Activated naive CD4-positive, alpha-beta T cell (primary cell): ENCODE measurements at places on chromosomes 2 and 18.

DNA sequence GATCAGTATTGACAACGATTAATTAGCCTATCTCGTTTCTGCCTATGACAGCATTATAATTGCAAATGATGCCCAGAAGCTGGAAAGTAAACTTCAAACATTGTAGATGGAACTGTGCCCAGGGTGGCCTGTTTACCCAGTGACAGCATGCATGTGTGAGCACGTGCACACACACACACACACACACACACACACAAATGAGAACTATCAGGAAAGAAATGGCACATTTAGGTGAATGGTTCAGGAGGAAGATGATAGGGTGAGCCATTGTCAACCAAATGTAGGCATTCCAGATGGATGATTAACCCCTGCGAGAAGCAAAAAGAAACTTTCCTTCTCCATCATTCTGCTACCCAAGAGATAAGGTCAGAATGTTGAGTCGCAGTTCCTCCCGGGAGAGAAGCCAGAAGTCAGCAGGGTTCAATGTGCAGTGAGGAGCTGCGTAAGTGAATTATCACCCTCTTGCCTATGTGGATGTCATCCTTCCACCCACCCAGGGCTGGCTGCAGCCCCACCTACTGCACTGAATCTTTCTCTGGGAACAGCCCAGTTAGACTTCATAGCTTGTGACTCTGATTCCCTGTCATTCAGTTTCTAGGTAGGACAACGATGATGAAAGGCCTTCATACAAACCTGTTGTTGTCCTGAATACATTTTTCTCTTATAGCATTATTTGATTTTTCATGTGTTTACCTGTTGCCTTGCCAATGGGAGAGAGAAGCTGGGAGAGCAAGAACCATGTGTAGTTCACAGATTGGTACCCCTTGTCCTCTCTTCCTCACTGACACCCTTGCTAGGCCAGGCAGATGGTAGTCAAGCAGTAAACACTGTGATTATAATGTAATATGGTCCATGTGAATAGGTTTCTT, 3.5 kb upstream of the APOB start:
- no peak for DNase-seq

DNA sequence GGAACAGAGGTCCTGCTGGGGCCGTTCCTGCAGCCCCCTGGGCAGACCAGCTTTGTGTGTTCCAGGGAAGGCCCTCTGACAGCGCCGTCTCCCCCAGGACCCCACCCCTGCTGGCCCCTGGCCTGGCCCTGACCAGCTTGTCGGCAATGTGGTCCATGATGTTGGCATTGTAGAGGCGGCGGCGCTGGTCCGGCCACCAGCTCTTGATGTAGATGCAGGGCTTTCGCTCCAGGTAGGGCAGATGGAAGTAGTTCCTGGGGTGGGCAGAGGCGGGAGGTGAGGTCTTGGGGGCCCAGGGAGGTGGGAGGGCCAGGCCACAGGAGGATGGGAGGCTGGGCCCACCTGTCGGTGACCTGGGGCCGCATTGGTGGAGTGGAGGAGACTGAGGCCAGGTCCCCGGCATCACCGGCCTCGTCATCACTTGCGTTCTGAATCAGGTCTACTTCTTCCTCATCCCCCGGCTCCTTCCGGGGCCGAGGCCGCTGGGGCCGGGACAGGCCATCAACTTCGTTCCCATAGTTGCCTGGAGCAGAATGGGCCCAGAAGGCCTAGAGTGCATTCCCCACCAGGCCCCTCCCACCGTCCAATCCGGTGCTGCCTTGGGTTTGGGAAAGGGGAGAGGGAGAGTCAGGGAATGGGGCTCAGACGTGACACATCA, 1.3 kb upstream of the OTOF start:
- no peak for DNase-seq

DNA sequence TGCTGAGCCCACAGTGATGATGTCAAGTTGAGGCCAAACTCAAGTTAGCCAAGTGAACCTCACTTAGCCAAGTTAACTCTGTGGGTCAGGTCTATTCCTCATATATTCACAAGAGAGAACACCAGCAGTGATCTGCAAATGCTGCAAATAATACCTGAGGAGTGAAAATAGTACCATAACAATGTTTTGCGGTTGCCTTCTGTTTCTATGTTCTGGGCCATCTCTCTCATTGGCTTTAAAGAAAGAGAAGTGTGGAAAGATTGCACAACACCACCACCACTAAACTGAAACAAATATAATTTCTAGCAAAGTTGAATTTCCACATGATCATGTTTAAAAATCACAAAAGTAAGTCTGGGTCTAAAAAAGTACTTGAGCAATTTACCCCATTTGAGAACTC, 211.1 kb upstream of the GALNT5 start:
- DNase-seq, result no peak

DNA sequence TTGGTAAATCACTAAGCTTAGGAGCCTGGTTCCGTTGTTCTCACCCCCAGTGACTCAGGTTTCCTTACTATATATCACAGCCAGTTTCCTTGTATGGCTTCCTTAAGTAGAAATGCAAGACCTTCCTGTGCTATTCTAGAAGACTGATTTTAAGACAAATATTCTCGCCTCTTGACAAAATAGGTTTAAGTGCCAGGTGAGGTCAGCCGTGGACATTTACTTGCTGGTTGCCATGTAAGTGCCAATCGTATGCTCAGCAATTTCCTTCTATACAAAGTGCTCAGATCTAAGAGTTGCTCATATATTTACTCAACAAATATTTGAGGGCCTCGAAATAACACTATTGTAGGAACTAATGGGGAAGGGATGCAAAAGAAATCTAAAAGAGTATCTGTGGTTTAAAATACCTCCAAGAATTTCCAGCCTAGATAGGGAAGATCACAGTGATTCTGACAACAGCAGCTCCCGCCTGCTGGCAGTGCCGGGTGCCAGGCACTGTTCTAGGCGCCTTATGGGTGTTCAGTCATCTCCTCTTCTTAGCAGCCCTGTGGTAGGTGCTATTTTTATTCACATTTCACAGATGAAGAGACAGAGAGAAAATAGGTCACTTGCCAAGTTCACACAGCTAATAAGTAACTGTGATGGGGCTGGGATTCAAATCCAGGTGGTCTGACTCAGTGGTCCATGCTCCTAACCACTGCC, 95.3 kb upstream of the B3GNT7 start:
- no peak for DNase-seq

- DNase-seq, result no peak
Measured at GRCh38 chr18:7195266-7195665, 35.6 kb upstream of the LRRC30 start.

DNA sequence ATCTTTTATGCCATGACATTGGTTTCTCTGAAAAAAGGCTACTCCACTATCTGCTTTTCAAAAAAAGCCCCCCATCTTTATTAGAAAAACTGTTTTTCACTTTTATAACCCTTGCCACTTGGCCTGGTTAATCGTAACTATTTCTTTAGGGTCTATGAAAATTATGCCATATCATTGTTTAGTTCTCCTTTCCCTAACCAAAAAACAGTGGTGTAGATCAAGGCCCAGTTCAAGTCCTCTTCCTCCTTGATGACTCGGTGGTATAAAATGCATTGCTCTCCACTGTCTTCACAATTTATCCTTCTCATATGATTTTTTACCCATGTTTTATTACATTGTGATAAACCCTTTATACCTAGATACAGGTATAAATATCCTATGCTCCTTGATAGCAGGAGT, 205.5 kb downstream of the ZNF521 start:
- no peak for DNase-seq

- no peak for DNase-seq
Measured at GRCh38 chr2:195304310-195304709, 352.7 kb upstream of the SLC39A10 start.

- DNase-seq, result no peak
Measured at GRCh38 chr18:10029711-10030110, 115.9 kb downstream of the VAPA start.

- no peak for DNase-seq
Measured at GRCh38 chr2:167345559-167345958, 457.3 kb downstream of the XIRP2 start.

- no peak for DNase-seq
Measured at GRCh38 chr2:190210471-190210870, 109.2 kb downstream of the HIBCH start.

GRCh38 chr2:116761864-116762263, 1052.6 kb upstream of the DDX18 start:
- no peak for DNase-seq

- no peak for DNase-seq
Measured at GRCh38 chr2:109597283-109597682, 16.5 kb downstream of the SEPTIN10 start.

DNA sequence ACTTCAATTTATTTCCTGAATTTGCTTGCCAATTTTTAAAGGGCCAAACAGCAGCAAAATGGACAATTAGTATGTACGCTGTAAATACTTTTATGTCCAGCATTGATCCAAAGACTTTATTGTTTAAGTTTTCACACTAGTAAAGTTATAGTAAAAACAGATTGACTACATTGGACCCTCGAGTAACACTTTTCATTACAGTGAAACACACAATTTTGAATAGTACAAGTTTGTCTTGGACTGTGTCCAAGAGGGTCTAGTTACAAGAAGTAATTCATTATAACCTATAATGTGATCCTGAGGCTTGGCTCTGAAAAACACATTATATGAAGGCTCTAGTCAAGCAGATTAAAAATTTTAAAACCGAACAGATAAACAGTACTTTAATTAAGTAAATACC, 11.4 kb upstream of the RBBP8 start:
- DNase-seq, result no peak

GRCh38 chr18:26406324-26406723, 142.0 kb downstream of the KCTD1 start:
- no peak for DNase-seq

GRCh38 chr2:133733901-133734255, 165.6 kb upstream of the NCKAP5 start:
- no peak for DNase-seq

GRCh38 chr2:106521016-106521415, 33.9 kb downstream of the CD8B2 start:
- DNase-seq, result no peak

- no peak for DNase-seq
Measured at GRCh38 chr2:102438111-102438510, 15.2 kb downstream of the IL18RAP start.

- no peak for DNase-seq
Measured at GRCh38 chr2:158750458-158751125, 44.5 kb upstream of the DAPL1 start.

GRCh38 chr2:164954954-164955701, at the start of gene SLC38A11:
Gene SLC38A11 (minus strand): TSS chr2:164955525. CDS start chr2:164955247, 278 bp downstream.
- no peak for DNase-seq

GRCh38 chr2:17208511-17208910, 309.7 kb downstream of the RAD51AP2 start:
- no peak for DNase-seq

DNA sequence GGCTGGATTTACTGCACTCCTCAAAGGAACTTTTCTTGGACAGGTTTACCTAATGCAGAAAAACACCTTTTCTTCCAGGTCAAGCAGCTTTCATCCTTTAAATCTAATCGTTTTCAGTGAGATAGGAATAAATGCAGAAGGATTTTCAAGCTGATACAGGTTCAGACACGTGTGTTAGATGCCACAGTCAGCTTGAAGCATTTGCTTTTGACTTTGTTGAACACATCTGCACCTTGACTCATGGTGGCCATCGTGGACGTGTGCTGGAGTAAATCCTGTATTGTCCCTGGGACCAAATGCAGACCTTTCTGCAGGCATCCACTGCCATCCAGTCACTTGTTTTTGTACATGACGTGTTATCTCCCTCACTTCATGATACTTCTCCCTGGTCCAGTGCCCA, 61.9 kb downstream of the KLHL29 start:
- no peak for DNase-seq

DNA sequence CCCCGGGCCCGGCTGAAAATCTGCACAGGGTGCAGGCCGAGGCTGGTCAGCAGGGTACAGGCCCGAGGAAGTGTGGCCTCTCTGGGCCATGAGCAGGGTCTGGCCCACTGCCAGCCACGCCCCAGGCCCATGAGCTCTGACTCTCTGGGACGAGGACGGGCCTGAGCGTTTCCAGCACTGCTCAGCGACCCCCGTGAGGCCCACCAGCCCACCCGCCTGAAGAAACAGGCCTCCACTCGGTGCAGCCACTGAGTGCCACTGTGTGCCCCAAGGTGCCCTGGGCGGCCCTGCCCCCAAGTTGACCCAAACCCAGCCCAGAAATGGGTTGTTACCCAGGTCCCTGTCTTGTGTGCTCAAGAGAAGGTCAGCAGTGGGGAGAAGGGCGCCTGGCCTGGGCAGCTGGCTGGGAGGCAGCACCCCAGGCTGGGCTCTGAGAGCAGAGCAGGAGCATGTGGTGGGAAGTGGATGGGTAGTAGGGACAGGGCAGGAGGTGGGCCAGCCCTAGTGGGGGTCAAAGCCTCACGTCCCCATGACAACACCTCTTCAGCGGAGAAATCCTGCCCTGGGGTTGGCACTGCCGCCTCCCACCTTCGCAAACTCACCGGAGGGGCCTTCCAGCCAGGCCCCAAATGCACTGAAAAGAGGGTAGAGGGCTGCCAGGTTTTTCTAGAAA, 2.1 kb upstream of the SNED1 start:
- DNase-seq, result no peak
